ENCODE measurements at places on chromosomes 7 and 10. TPM values are rescaled to one million over a fixed set of nuclear protein-coding genes. Genes with fewer than 3 reads are reported as not detected.
A peak's percentile ranks its signal among the peaks of the same experiment; 100 is the strongest.

SSC4D gene
- 1.1 TPM for total RNA-seq

IGFBP3 gene
- 87.0 TPM for total RNA-seq

AKR1D1 gene
- not detected for total RNA-seq

SYT15B gene
- 40.1 TPM for total RNA-seq

NRP1 gene
- 139 TPM for total RNA-seq

HOXA6 gene
- total RNA-seq = 6.5 TPM

HYCC1 gene
- total RNA-seq = 47.7 TPM

UNCX gene
- total RNA-seq = not detected

- H3K27ac ChIP-seq = no peak overlapping the region
- peaks cover 7% of the 10 kb centered on the region for H3K36me3 ChIP-seq
- no peaks in the 10 kb centered on the region for H3K27me3 ChIP-seq
- no peak for DNase-seq
- no peak overlapping the region for H3K4me3 ChIP-seq
Observed at GRCh38 chr10:73359492-73359891, 828 bp upstream of the CFAP70 start.

- no peaks in the 10 kb centered on the region for H3K36me3 ChIP-seq
- H3K4me1 ChIP-seq = peaks cover 3% of the 10 kb centered on the region
- peaks cover 94% of the 10 kb centered on the region for H3K27me3 ChIP-seq
- no peak for DNase-seq
- H3K27ac ChIP-seq = no peak overlapping the region
- H3K4me3 ChIP-seq = no peak overlapping the region
Observed at GRCh38 chr7:97018791-97019531, 5.7 kb downstream of the DLX5 start.

GRCh38 chr10:100790761-100791208, 45.4 kb downstream of the PAX2 start:
- no peaks in the 10 kb centered on the region for H3K36me3 ChIP-seq
- DNase-seq = peak; percentile 34

DNA sequence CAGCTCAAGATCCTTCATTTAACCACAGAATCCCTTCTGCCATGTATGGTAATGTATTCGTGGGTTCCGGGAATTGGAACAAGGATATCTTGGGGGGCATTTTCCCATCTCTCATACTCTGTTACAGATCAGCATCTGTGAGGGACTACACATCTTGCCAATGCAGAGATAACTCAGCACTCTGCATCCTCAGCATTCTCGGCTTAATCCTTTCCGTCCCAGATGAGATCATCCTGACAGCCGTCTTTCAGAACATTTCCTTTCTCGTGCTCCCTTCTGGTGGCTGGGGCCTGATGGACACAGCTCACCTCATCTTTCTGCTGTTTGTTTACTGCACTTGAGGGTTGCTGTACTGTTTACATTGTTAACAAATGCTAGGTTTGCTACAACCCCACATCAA, 25.3 kb downstream of the FKBP6 start:
- H3K27me3 ChIP-seq = no peaks in the 10 kb centered on the region
- H3K4me3 ChIP-seq = no peak overlapping the region
- H3K4me1 ChIP-seq = peaks cover 6% of the 10 kb centered on the region
- H3K36me3 ChIP-seq = no peaks in the 10 kb centered on the region
- no peak overlapping the region for H3K27ac ChIP-seq
- DNase-seq = no peak

DNA sequence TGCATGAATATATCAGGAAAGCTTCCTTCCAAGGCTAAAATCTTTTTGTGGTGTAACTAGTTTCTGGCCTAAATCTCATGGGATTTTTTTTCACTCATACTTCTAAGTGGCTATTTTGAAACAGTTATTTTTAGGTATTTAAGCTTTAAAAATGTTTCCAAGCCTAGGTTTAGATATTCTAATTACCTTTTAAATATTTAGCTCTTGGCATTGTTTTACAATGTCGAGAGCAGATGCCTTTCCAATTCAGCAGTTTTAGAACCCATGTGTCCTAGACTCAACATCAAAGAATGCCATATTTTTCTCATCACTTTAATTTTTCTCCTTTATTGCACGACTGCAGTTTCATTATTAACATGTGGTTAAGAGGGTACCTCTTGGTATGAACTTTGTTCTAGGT, 27.1 kb upstream of the STOX1 start:
- H3K27me3 ChIP-seq = no peaks in the 10 kb centered on the region
- no peak overlapping the region for H3K4me3 ChIP-seq
- H3K27ac ChIP-seq = no peak overlapping the region

- peaks cover 36% of the 10 kb centered on the region for H3K27me3 ChIP-seq
- H3K27ac ChIP-seq = no peak overlapping the region
- H3K36me3 ChIP-seq = no peaks in the 10 kb centered on the region
- H3K4me1 ChIP-seq = peaks cover 3% of the 10 kb centered on the region
Observed at GRCh38 chr7:93574269-93574645, 267 bp downstream of the CALCR start.

GRCh38 chr7:43021431-43021830, 89.3 kb downstream of the MRPL32 start:
- no peaks in the 10 kb centered on the region for H3K27me3 ChIP-seq
- H3K4me1 ChIP-seq = no peaks in the 10 kb centered on the region
- H3K27ac ChIP-seq = no peak overlapping the region

- H3K27ac ChIP-seq = peak overlapping the region; percentile 97
- peaks cover 27% of the 10 kb centered on the region for H3K4me1 ChIP-seq
- H3K36me3 ChIP-seq = no peaks in the 10 kb centered on the region
- peak; percentile 75 for DNase-seq
Observed at GRCh38 chr10:134247-135131, 766 bp upstream of the ZMYND11 start.

DNA sequence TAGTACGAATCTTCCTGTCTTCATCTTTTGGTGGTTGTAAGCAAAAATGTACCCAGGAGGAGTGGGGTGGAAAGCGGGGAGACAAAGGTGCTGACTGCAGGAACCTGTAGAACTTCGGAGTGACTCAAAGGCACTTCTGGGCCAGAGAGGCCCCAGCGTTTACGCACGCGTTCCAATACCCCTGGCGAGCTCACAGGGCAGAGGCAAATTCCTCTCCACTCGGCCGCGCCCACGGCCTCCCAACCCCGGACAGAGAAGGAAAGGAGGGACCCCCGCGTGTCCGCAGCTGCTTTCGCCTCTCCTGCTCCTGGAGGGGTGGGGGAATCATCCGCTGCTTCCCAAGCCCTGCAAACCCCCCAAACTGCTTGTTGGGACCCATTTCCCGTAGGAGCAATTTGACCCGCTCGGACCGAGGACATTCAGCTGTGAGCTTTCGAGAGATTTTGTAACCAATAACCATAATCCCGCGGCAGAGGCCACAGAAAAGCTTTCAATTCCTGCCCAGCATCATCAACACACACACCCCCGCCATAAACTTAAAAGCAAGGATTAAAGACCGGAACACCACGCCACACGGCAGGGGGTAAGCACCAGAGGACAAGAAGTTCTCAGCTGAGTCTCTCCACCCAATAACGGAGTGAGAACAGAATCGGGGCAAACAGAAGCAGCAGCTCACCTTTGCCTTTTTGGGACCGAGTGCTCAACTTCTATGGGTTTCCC, 2.3 kb downstream of the IGF2BP3 start:
- peaks cover 99% of the 10 kb centered on the region for H3K27me3 ChIP-seq
- peaks cover 32% of the 10 kb centered on the region for H3K4me1 ChIP-seq
- DNase-seq = no peak
- no peaks in the 10 kb centered on the region for H3K36me3 ChIP-seq
- no peak overlapping the region for H3K27ac ChIP-seq

DNA sequence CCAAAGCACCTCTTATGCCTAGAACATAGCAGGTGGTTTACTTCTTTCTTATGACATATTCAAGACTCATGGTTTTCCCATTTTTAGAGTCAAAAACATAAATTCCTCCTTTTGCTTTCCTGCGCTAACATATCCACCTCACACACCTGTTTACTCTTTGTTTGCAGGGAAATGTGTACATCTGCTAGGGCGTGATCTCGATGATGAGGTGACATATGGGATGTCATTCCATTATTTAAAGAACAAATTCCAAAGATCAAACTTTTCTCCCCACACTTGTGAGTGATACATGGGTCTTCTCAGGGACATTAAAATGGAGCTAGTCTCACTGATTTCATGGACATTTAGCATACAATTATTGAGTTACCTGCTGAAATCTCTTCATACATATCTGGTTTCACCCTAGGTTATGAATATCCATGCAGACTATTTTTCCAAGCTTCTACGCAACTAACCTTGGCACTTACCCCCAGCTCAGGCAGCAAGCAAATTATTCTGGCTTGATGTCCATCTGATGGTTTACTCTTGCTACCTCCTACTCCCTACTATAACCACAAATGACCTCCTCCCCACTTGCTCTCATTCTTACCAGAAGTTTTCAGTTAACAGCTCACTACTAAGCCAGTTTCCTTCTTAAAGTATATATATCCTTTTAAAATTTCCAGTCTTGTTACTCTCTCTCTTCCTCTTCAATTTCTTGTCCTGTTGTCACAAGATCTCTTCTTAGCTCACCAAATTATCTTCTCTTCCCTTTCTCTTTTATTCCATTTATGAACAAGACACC, 208.5 kb downstream of the RNLS start:
- H3K27me3 ChIP-seq = no peaks in the 10 kb centered on the region
- H3K4me3 ChIP-seq = no peak overlapping the region
- no peaks in the 10 kb centered on the region for H3K36me3 ChIP-seq
- DNase-seq = no peak

DNA sequence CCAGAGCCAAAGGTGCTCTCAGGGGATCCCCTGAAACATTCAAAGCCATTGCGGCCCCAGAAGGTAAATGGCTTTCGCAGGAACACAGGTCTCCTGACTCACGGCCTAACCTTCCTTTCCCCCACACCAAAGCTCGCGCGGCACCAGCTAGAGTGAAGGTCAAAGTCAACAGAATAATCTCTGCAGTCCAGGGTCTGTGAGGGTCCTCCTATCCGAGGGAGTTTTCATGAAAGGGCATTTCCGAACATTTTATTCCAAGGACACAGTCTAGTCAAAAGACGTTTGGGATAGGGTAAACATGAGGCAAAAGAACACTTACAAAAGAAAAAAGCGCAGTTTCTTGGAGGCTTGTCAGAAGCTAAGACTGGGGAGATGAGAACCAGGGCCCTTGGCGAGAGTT, 559 bp upstream of the STEAP2 start:
- H3K4me3 ChIP-seq = peak overlapping the region; percentile 61
- DNase-seq = no peak
- peak overlapping the region; percentile 87 for H3K27ac ChIP-seq
- no peaks in the 10 kb centered on the region for H3K36me3 ChIP-seq
- H3K4me1 ChIP-seq = no peaks in the 10 kb centered on the region
- H3K27me3 ChIP-seq = peaks cover 16% of the 10 kb centered on the region

GRCh38 chr10:29691564-29692072, 56.8 kb upstream of the SVIL start:
- H3K27me3 ChIP-seq = no peaks in the 10 kb centered on the region
- H3K27ac ChIP-seq = peak overlapping the region; percentile 73
- no peak overlapping the region for H3K4me3 ChIP-seq
- peaks cover 32% of the 10 kb centered on the region for H3K4me1 ChIP-seq
- no peaks in the 10 kb centered on the region for H3K36me3 ChIP-seq

DNA sequence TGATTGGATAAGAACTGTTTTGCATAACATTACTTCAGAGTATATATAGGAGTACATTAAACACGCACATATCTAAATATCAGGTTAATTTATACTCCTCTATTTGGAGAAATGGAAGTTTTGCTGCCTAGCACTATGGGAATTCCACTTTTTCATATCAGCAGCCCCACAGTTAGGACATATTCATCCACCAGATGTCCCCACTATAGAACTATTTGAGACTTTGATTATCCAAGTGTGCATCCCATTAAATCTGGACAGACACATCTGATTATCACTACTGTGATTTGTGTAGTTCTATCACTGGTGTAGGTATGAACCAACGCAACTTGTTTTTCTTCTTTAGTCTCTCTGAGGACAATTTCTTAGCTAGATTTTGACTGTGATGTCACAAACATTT, 345.7 kb downstream of the THSD7A start:
- H3K4me3 ChIP-seq = no peak overlapping the region
- no peaks in the 10 kb centered on the region for H3K36me3 ChIP-seq
- no peaks in the 10 kb centered on the region for H3K27me3 ChIP-seq
- H3K27ac ChIP-seq = no peak overlapping the region
- no peaks in the 10 kb centered on the region for H3K4me1 ChIP-seq
- DNase-seq = no peak

GRCh38 chr7:74174606-74175082, 488 bp downstream of the EIF4H start:
- no peaks in the 10 kb centered on the region for H3K27me3 ChIP-seq
- peak overlapping the region; percentile 97 for H3K27ac ChIP-seq
- H3K4me3 ChIP-seq = peak overlapping the region; percentile 98
- peaks cover 28% of the 10 kb centered on the region for H3K36me3 ChIP-seq

- H3K27ac ChIP-seq = no peak overlapping the region
- H3K27me3 ChIP-seq = no peaks in the 10 kb centered on the region
- DNase-seq = no peak
- no peaks in the 10 kb centered on the region for H3K4me1 ChIP-seq
- no peak overlapping the region for H3K4me3 ChIP-seq
- H3K36me3 ChIP-seq = no peaks in the 10 kb centered on the region
Observed at GRCh38 chr7:4093483-4093882, 588.6 kb upstream of the FOXK1 start.

- H3K27ac ChIP-seq = peak overlapping the region; percentile 73
- no peak for DNase-seq
- no peaks in the 10 kb centered on the region for H3K36me3 ChIP-seq
Observed at GRCh38 chr10:69056536-69057260, 31.2 kb upstream of the SRGN start.

GRCh38 chr7:51220226-51220625, 96.4 kb downstream of the COBL start:
- no peak for DNase-seq
- H3K4me1 ChIP-seq = no peaks in the 10 kb centered on the region
- H3K27ac ChIP-seq = no peak overlapping the region
- no peak overlapping the region for H3K4me3 ChIP-seq
- H3K27me3 ChIP-seq = no peaks in the 10 kb centered on the region
- no peaks in the 10 kb centered on the region for H3K36me3 ChIP-seq

- no peak for DNase-seq
- H3K27ac ChIP-seq = no peak overlapping the region
- H3K4me3 ChIP-seq = no peak overlapping the region
Observed at GRCh38 chr10:113689057-113689456, 9.3 kb downstream of the CASP7 start.

DNA sequence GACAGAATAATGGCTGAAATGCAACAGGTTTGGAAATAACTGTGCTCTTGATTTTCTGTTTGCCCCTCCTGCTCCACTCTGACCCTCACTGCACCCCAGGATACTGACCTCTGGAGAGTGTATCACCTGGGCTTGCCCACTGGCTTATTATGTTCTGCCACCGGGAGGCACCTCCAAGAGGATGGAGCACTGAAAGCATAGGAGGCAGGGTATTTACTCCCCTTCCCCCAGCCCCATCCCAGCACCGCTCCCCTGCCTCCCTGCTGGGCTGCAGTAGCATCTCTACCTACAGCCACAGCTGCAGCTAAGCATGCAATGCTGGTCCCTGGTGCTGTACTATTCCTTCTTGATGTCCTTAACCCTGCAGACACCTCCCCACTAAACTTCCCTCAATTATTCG, 26.4 kb downstream of the RAB11FIP2 start:
- H3K4me1 ChIP-seq = no peaks in the 10 kb centered on the region
- H3K36me3 ChIP-seq = no peaks in the 10 kb centered on the region
- no peaks in the 10 kb centered on the region for H3K27me3 ChIP-seq
- no peak for DNase-seq
- no peak overlapping the region for H3K4me3 ChIP-seq
- no peak overlapping the region for H3K27ac ChIP-seq

GRCh38 chr7:140509789-140510188, 30.5 kb upstream of the MKRN1 start:
- no peaks in the 10 kb centered on the region for H3K36me3 ChIP-seq
- H3K27me3 ChIP-seq = no peaks in the 10 kb centered on the region
- no peaks in the 10 kb centered on the region for H3K4me1 ChIP-seq
- no peak for DNase-seq

GRCh38 chr10:101005869-101006567, 6.4 kb downstream of the LZTS2 start:
- H3K27ac ChIP-seq = no peak overlapping the region
- H3K27me3 ChIP-seq = no peaks in the 10 kb centered on the region
- DNase-seq = no peak
- peaks cover 15% of the 10 kb centered on the region for H3K4me1 ChIP-seq
- H3K36me3 ChIP-seq = peaks cover 48% of the 10 kb centered on the region
- no peak overlapping the region for H3K4me3 ChIP-seq

All from upper lobe of right lung (tissue), 1 donor.